Stimulated activated CD4-positive, alpha-beta T cell treated with anti-CD3 and anti-CD28 coated beads, Interleukin-4, amount 100 ng/mL, for 4 hours (primary cell): ENCODE measurements at places on chromosomes 5 and 9.

- DNase-seq: no peak
These were observed 399.0 kb upstream of the BRINP1 start for GRCh38 chr9:119768266-119768665.

GRCh38 chr9:132214027-132214622 lies 52.3 kb downstream of the NTNG2 start:
- DNase-seq: no peak

- DNase-seq: no peak
These were observed 4.9 kb downstream of the ACSL6 start for GRCh38 chr5:132006331-132007120.

DNA sequence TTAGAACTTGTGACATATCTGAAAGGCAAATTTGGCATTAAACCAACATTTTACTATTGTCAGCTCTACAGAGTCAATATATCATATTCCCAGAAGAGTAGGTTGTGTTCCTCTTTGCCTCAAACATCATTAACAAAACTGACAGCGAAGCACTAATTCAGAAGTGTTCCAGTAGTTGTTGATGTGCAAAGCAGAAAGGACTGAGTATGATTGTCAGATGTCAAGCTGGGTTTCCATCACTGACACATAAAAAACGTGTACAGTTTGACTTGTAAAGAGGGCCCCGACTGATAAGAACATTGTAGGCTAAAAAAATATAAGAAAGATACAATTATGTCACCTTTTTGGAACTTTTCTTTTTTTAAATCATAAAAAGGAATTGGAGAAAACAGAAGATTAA lies 101.5 kb upstream of the ZNF608 start:
- no peak for DNase-seq

DNA sequence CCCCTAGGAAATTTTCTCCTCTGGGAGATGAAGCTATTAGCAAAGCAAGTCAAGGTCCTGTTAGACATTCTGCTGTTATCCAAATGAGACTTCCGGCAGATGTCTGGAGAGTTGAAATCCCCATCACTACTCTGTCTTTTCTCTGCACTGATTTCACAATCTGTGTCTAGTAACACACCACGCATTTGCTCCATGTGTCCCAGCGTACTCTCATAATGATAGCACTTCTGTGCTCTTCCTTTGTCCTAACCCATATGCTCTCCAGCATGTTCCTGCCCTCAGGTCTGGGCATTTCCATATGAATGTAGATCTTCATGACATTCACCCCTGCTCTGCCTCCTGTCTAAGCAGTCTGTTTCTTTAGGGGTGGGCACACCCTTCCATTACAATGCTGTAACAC lies 1949.0 kb upstream of the WWC1 start:
- DNase-seq: no peak

DNA sequence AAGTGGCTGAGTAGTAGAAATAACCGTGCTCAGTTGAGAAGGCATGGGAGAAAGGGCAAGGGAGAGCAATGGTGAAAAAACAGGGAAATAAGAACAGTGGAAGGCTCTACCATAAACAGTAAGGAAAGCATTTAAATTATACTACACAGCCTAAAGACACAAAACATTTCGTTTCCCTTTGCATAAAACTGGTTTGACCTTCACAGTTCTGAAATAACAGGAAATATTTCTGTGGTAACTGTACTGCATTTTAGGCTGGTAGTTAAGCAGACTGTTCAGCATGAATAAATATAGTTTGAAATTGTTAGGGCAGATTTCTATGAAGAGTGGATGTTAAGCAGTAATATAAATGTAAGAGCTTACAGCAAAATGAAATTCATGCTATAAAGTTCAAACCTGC lies 147.5 kb downstream of the CSNK1G3 start:
- DNase-seq: no peak

DNA sequence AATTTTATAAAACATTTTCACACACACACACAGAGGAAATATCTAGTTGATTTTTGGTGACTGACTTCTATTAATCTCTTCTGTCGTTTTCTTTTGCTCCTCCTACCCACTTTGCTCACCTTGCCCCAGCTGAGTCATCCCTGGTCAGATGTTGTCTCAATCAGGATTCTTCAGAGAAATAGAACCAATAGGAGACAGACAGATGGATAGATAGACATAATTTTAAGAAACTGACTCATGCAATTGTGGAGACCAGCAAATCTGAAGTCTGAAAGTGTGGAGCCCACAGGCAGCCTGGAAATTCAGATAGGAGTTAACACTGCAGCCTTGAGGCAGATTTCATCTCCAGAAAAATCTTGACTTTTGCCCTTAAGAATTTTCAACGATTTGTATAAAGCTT lies 37.0 kb upstream of the PIK3R1 start:
- DNase-seq: peak; percentile 5

DNA sequence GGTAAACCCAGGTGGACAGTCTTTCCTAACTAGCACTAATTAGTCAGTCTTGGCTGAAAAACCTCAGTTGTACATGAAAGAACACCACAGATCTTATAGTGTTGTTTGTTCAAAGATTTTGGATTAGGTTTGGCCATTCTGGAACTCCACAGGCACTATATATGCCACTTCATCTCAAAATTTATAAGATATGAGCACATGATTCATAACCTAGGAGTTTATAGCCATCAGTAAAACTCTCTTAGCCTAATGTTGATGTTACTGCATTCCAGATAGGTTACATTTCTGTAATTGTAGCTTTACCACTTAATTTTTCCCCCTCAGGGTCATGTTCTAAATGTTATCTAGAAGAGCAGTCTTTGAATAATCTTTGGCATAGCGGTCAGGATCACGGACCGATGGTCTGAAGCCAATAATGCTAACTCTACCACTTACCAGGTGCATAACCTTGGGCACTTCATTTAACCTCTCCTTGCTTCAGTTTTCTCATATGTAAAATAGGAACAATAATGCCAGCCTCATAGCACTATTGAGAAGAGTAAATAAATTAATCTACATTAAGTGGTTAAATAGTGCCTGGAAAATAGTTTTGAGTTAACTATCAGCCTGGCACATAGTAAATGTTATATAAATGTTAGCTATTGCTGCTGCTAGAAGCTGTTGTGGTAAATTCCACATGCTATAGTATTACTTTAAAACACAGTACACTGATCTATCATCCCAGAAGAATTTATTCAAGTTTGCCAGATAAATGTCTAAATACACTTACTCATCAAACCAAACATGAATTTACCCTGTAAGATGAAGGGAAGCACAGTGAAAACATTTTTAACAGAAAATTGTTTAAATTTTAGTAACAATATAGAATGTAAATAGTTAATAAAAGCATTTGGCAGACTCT lies 743.9 kb downstream of the NR2F1-AS1 start:
- DNase-seq: no peak

GRCh38 chr9:6644346-6645104 lies 1.0 kb downstream of the GLDC start:
- no peak for DNase-seq

DNA sequence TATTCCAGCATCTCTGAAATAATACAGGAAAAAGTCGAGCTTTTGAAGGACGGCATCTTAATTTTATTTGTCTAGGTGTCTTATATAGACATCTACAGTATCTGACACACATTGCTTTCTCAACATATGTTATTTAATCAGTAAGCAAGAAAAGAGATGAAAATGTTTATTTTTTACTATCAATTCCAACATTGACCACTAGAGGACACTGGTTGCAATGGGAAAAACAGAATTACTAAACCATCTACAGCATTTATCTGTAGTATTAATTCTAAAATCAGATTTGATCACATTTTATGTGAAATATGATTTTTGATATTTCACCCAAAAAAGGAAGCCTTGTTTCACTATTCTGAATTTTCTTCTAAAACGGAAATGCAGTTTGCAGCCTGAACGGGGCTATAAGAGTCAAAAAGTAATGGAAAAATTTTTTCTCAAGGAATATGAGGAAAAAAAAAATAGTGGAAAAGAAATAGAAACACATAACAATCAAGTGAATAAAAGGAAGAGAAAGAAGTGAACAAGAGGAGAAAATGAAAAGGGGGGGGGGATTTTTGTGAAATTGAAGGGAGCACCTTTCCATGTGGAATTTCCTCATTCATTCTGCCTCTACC lies 98.6 kb downstream of the OSTF1 start:
- DNase-seq: no peak

DNA sequence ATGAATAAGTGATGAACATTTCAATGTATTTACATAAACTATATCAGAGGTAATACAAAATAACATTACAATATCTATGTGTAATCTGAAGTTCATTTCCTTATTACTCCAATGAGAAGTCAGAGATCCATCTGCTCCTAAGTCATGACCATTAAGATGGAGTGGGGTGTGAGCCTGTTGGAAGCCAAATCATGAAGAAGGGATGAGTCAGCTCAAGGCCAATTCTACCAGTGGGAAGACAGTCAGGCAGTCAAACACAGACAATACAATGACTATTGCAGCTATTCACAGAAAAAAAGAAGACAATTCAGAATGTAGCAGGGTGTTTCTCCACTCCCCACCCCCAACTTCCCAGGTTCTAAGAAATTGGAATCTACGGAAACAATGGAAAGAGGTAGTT lies 155.0 kb downstream of the NFIB start:
- DNase-seq: no peak

GRCh38 chr9:73595036-73595545 lies 443.4 kb downstream of the ANXA1 start:
- no peak for DNase-seq

DNA sequence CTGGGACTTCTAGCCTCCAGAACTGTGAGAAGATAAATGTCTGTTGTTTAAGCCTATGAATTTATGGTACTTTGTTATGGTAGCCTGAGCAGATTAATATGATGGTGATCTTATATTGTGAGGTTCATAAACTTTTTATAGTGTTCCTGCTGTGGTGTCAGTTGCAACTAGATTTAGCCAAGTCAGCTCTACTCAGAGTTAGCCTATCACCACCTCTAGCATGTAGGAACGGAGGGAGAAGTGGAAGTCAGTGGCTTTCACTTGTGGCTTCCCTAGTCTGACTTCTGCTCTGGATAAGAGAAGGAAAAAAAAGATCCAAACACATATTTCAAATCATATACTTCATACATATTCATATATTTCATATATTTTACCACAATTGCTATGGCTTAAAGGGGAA lies 6.6 kb downstream of the POC5 start:
- DNase-seq: no peak

GRCh38 chr5:72487177-72487576 lies 20.0 kb downstream of the ZNF366 start:
- DNase-seq: no peak

GRCh38 chr5:180059326-180059725 lies 12.2 kb downstream of the RNF130 start:
- no peak for DNase-seq

GRCh38 chr5:58022055-58022454 lies 437.8 kb downstream of the PLK2 start:
- DNase-seq: no peak

GRCh38 chr5:54672871-54673270 lies 155.3 kb downstream of the SNX18 start:
- DNase-seq: no peak

- DNase-seq: no peak
These were observed 343.1 kb downstream of the ZSWIM6 start for GRCh38 chr5:61675015-61675692.

GRCh38 chr9:82582693-82583092 lies 480.2 kb downstream of the RASEF start:
- no peak for DNase-seq

- DNase-seq: no peak
These were observed 851.7 kb upstream of the DMAC1 start for GRCh38 chr9:8651070-8651845.

DNA sequence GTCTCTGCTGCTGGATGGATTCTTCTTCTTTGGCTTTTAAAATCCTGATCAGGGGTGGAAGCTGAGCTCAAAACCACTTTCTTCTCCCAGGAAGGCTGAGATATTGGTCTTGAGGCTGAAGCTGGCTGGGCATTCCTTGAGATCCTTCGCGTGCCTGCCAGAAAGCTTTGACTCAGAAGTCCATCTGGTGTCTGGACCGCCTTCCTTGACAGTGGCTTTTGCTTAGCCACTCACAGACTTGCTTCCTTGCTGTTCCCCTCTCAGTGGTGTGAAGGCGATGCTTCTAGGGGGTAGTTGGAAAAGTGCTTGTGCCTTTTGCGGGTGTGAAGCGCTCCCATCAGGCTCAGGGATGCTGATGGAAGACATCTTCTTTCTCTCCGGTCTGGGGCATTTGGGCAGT lies 45.9 kb downstream of the RGS3 start:
- no peak for DNase-seq

DNA sequence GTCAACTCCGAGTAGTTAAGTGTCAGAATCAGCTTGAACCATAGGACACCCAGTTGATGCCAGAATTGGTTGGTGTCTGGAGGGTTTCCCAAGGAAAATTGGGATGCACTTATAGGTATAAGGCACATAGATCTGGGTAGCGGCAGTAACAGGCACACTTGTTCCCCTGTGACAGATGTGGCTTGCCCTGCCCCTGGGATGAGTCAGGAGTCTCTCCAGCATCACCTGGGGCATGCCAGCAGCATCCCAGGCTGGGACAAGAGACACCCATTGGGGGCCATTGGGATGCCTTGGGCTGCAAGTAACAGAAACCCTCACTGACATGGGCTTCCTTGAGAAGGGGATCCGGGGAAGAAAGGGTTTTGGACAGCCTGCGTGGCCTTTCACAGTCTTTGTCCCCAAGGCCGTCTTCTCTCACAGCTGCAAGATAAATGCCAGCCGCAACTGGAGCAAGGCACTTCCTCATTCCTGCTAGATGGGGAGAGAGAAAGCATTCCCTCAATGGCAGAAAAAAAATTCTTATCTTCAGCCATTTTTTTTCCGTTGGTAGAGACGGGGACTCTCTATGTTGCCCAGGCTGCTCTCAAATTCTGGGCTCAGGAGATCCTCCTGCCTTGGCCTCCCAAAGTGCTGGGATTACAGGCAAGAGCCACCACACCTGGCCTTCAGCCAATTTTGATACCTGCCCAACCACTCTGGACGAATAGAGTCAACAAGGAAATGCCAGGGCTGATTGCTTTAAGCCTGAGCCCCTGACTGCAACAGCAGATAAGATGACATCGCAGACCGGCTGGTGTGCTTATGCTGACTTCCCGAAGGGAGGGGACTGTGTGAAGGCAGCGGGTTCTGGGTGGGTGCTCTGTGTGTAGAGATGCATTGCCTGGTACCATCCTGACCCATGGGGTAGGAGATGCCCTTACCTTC lies 13.3 kb upstream of the RNF130 start:
- DNase-seq: no peak

DNA sequence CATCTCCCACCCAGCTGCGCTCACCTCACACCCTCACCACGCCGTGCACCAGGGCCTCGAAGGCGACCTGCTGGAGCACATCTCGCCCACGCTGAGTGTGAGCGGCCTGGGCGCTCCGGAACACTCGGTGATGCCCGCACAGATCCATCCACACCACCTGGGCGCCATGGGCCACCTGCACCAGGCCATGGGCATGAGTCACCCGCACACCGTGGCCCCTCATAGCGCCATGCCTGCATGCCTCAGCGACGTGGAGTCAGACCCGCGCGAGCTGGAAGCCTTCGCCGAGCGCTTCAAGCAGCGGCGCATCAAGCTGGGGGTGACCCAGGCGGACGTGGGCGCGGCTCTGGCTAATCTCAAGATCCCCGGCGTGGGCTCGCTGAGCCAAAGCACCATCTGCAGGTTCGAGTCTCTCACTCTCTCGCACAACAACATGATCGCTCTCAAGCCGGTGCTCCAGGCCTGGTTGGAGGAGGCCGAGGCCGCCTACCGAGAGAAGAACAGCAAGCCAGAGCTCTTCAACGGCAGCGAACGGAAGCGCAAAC lies 1.1 kb downstream of the POU4F3 start:
- no peak for DNase-seq

GRCh38 chr5:107593009-107593408 lies 77.7 kb downstream of the EFNA5 start:
- no peak for DNase-seq

GRCh38 chr9:129868023-129868871 lies 33.0 kb downstream of the USP20 start:
- DNase-seq: no peak

- no peak for DNase-seq
These were observed 90.9 kb downstream of the ITGA1 start for GRCh38 chr5:52878656-52879055.
